ENCODE measurements at places on chromosomes 7 and 10.

- DNase-seq = no peak
These were observed 26.5 kb downstream of the ADRA2A start for GRCh38 chr10:111103196-111103840.

- DNase-seq = no peak
These were observed 18.9 kb downstream of the BHLHA15 start for GRCh38 chr7:98229991-98230745.

DNA sequence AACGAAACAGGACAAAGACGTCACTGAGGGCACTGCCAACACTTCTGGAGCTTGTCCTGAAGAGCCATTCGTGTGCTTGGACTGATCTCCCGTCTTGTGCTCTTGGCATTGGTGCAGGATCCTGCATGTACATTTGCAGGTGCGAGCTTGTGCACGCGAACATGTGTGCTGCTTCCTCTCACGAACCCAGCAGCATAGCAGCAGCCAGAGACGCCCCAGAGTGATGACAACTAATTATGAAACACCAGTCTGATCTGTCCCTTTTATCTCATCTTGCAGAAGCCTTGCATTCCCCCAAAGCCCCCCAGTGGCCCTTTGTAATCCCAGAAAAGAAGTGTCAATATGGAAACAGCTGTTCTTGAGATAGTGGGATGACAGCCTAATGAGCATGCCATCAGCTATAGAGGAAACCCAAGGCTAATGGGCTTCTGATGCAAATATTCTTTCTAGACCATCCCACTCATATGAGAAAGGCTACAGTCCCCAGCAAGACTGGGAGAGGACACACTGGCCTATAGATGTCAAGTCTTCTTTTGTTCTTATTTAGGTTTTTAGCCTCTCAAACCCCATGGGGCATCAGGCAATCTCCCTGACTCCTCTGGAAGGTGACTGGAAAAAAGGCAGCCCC is 310.6 kb downstream of the FRMD4A start:
- no peak for DNase-seq

GRCh38 chr7:33748793-33749192 is 156.5 kb upstream of the BMPER start:
- no peak for DNase-seq

- DNase-seq = no peak
These were observed 711.2 kb upstream of the KCND2 start for GRCh38 chr7:119561751-119562150.

GRCh38 chr7:44748948-44749731 is 493 bp downstream of the ZMIZ2 start:
- peak; percentile 88 for DNase-seq

GRCh38 chr10:1874533-1874932 is 137.2 kb upstream of the ADARB2 start:
- no peak for DNase-seq

- no peak for DNase-seq
These were observed at the start of gene CPN1 for GRCh38 chr10:100081075-100082001. CPN1 (minus strand) TSS chr10:100081869; CDS start chr10:100081625, 244 bp downstream.
